ENCODE measurements at places on chromosomes 6 and 20.

- DNase-seq, result no peak
Measured at GRCh38 chr6:164129218-164129617, 714.7 kb downstream of the QKI start.

- no peak for DNase-seq
Measured at GRCh38 chr20:378961-379336, 1.6 kb upstream of the TRIB3 start.

DNA sequence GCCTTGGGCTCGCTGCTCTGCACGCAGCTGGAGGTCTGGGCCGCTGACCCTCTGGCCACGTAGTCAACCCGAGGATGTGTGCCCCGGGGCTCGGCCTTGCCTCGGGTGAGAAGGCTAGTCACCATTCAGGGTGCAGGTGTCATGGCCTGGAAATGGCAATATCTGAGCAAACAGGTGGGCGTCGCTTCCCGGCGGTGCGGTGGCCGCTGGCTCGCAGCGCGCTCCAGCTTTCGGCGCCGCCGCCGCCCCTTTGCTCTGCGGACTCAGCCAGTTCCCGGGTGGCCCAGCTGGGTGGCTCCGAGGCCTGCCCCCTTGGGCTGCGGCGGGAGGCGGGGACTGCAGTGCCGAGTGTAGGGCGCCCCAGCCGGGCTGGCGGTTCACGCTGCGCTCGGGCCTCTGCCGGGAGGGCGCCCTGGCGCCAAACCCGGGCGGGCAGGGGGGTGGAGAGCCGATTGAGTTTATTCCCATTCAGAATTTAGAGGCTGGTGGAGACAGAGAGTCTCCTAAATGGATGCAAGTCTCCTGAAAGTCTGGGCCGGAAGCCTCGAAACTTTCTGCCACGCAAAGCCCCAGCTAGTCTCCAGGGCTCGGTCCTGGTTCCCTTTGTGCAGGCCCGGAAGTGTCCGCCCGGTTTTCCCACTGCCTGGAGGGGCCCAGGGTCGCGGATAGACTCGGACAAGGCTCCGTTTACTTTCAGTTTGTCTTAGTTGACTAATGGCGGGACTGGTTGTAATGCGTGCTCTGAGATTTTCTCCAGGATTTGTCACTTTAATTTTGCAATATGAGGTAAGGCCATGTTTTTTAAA is 11.3 kb upstream of the TFAP2A start:
- DNase-seq, result no peak

DNA sequence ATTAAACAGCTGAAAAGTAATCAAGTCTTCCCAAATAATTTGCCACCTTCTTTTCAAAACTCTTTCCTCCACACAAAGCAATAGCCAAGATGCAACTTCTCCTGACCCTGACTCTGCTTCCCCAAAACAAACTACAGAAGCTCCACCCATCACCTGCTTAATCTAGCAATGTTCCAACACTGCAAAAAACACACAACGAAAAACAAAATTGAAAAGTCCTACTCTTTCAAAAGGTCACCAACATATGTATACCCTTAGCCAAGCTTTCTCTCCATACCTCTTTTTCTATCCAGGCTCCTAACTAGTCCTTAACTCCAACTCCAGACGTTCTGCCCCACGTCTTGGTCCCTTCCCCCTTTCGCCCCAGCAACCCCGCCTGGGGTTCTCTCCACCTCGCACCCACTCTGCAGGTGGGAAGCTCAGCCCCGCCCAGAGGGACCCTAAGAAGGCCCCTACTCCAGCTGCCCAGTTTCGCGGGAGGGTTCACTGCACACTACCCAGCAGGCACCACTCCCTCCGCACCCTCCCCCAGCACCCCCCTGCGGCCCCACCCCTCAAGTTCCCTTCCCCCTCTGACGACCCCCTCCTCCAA is 717 bp downstream of the CSNK2A1 start:
- no peak for DNase-seq

DNA sequence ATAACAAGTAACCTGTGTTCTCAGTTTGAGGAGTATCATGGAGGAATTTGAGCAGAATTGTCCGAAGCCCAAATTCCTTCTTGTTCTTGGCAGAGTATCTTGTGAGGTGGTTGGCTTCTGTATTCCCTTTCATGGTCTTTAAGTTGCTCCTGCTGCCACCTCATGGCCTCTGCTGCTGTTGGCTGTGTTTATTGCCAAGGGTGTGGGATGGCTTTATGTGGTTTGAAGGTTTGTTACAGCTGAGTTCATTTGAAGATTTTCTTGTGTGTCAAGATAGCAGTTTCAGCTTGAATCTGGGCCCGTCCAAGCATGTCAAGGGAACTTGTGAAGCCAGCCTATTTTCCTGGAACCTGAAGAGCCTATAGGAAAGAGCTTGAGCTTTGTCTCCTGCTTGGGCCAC is 20.2 kb upstream of the TTK start:
- DNase-seq, result peak; percentile 57

DNA sequence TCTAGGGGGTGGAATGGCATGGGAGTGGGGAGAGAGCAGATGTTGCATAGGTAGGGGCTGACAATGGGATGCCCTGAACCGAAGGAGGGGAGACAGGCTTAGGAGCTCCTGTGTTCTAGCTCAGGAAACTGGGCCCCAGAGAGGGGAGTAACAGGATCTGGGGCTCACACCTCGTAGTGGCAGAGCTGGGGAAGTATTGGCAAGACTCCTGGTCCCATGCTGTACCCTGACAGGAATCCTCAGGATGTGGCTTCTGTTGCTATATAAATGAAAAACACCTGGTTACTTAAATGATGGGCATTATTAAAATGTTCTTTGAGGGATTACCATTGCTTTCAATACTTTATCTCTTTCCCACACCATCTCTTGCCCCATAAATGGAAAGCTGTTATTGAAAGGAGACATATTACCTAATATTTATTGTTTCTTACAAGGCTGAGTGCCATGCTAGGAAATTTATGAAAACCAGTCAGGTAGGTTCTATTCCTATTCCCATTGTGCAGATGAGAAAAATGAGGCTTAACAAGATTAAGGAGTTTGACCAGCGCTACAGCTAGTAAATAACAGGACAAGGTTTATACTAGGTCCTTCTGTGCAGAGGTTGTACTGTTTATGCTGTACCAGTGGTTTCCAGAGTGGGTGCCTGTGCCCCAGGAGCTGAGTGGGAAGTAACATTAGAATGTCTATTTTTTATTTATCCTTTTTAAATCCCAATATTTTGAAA is 35.3 kb upstream of the TCP11 start:
- no peak for DNase-seq

DNA sequence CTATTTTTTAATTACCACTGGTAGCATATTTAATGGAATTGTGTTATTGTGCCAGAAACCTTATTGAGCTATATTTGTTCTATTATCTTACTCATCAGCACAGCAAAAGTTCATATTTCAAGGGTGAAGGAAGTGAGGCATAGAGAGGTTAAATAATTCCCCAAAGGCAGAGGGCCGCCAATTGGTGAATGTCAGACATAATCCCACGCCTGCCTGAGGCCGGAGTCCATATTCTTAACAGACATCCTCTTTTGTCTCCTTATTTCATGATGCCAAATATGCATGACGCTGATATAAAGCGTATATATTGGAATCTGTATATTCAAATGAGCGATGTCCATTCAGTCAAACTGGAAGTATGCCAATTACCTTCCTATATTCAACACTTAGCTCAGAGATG is 505.0 kb upstream of the SLC35B3 start:
- no peak for DNase-seq
